ENCODE measurements at places on chromosomes 5 and 9. TPM values are rescaled to one million over a fixed set of nuclear protein-coding genes. Genes with fewer than 3 reads are reported as not detected.

The CYSRT1 gene
- under 0.01 TPM for total RNA-seq

The PLAC8L1 gene
- total RNA-seq = 0.82 TPM

The DOCK8 gene
- 2.4 TPM for total RNA-seq

The ADAMTS19 gene
- total RNA-seq = 6.5 TPM

The GRHPR gene
- 48.1 TPM for total RNA-seq

The CCL28 gene
- total RNA-seq = 0.41 TPM

The FBXO38 gene
- 86.8 TPM for total RNA-seq

The CKMT2 gene
- 0.82 TPM for total RNA-seq

The PCDHGA12 gene
- 3.7 TPM for total RNA-seq

The SLC6A19 gene
- not detected for total RNA-seq

The FOXD4 gene
- 1.2 TPM for total RNA-seq

The ARHGAP26 gene
- 7.3 TPM for total RNA-seq

All from frontal cortex (tissue), 4 donors.